Left ventricle myocardium inferior (tissue), 1 donor: ENCODE measurements at places on chromosomes 16 and 17. TPM values are rescaled to one million over a fixed set of nuclear protein-coding genes. Genes with fewer than 3 reads are reported as not detected.

- DNase-seq, result no peak
Measured at GRCh38 chr17:17990282-17990681, 17.6 kb downstream of the DRC3 start.

DNA sequence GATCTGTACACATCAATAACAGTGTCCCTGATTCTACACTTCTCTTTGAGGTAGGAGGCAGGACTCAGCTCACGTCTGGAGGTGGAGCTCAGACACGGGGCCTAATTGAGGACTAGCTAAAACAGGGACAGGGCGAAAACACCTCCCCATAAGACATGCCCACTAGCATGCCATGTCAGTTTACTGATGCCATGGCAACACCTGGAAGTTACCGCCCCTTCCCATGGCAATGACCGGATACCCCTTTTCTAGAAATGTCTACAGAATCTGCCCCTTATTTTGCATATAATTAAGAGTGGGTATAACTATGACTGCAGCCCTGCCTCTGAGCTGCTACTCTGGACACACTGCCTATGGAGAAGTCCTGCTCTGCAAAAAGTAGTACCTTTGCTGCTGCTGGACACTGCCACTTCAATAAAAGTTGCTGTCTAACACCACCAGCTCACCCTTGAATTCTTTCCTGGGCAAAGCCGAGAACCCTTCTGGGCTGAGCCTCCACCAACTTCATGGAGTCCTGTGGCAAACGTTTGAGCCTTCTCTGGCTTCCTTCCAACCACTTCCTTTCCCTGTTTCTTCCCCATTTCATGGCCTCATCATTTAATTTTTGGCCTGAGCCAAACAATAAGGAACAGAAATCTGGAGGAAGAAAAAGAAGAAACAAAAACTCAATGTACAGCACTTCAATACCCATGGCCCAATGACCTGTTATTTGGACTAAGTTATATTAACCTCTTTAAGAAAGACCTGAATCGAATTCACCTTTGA, 21.0 kb downstream of the PHB1 start:
- no peak for DNase-seq

GRCh38 chr16:4690946-4691665, 2.3 kb upstream of the NUDT16L1 start:
- DNase-seq, result no peak

- no peak for DNase-seq
Measured at GRCh38 chr17:68455901-68456338, 1.4 kb downstream of the WIPI1 start.

- DNase-seq, result no peak
Measured at GRCh38 chr17:47701608-47702007, 7.6 kb downstream of the TBKBP1 start.

GRCh38 chr17:48523010-48523409, 7.8 kb downstream of the HOXB1 start:
- no peak for DNase-seq

DNA sequence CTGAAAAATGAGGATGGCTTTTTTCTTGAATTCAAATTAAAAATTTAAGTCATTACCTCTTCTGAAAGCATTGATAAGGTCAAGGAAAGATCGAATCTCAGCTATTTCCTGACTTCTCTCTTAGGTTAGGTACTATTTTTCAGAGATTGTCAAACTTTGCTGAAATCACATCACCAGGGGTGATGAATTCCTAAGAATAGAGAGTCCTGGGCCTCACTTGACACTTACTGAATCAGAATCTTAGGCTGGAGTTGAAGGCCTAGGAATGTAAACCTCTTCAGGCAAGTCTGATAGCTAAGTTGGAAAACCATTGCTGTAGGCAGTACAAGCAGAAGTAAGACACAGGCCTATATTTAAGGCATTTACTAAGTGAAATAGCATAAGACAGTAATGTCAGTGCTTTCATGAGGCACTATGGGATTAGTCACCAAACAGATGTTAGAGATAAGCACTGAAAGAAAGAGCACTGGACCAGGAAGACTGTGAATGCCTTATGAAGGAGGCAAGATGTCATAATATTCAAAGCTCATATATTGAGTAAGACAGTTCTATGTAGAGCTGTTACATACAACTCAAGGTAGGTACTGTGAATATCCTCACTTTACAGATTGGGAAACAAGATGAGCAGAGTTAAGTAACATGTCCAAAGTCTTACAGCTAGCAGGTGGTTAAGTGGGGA, 21.5 kb downstream of the DCAF7 start:
- no peak for DNase-seq

- DNase-seq, result no peak
Measured at GRCh38 chr16:80056324-80056723, 455.8 kb upstream of the MAF start.

Gene CA10
- not detected for total RNA-seq

Gene SPDYE4
- not detected for total RNA-seq

Gene SOX9
- 15.0 TPM for total RNA-seq

Gene IL34
- total RNA-seq, result 2.1 TPM

Gene LGALS9B
- total RNA-seq, result not detected

Gene DNAH9
- total RNA-seq, result 0.08 TPM

Gene IGFALS
- not detected for total RNA-seq

Gene KRT32
- 0.22 TPM for total RNA-seq

Gene CACNA1G
- 0.58 TPM for total RNA-seq
